ENCODE measurements at places on chromosomes 5 and 9.

DNA sequence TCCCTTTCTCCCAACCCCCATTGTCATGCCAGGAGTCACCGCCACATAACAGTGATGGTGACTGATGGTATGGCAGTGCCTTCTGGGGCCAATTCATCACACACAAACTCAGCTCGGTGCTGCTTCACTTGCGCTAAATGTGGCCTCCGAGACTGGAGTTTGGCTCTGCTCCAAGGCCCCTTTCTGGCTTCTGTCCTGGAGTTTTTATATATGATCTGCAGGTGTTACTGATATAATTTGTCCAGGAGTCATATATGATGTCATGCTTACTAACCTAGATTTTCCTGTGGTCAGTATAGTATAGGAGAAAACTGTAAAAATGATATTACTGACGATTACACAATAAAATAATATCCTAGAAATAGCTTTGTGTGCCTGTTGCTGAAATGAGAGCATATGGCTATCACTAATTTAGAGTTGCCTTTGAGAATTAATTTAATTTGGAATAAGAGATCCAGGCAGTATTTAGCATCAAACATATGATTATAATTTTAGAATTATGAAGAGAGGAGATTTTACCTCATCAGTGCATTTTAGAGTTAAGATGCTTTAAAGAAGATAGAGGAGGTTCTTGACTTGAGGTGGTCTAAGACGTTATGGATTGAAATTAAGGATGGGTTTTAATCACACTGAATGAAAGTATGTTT is 334.1 kb upstream of the CD180 start:
- DNase-seq: no peak

- DNase-seq: no peak
Observed at GRCh38 chr5:16787278-16787677, 148.8 kb downstream of the MYO10 start.

- DNase-seq: peak; percentile 68
Observed at GRCh38 chr9:111483858-111484571, at the start of gene ECPAS. Gene ECPAS (minus strand): TSS chr9:111484383. CDS start chr9:111472918, 11,465 bp downstream.

- no peak for DNase-seq
Observed at GRCh38 chr9:127950513-127951289, 13.0 kb upstream of the DPM2 start.

GRCh38 chr9:99078717-99079116 is 26.2 kb upstream of the TGFBR1 start:
- DNase-seq: no peak

- DNase-seq: no peak
Observed at GRCh38 chr5:160605266-160605665, 183.6 kb downstream of the PTTG1 start.

Measured in stimulated activated CD4-positive, alpha-beta T cell treated with anti-CD3 and anti-CD28 coated beads, Interleukin-4, amount 100 ng/mL, for 24 hours (primary cell).